Placental epithelial cell (primary cell): ENCODE measurements at places on chromosomes 4 and X. TPM values are rescaled to one million over a fixed set of nuclear protein-coding genes. Genes with fewer than 3 reads are reported as not detected.

Gene PNCK
- 5.1 TPM in 1 of 2 replicates, not detected in the other for total RNA-seq

Gene FRG2
- not detected in 2 replicates for total RNA-seq

Gene ATP1B4
- total RNA-seq = 0.11 TPM in 1 of 2 replicates, not detected in the other

Gene SPINK2
- total RNA-seq = not detected in 2 replicates
